ENCODE measurements at places on chromosomes 2 and 18.

DNA sequence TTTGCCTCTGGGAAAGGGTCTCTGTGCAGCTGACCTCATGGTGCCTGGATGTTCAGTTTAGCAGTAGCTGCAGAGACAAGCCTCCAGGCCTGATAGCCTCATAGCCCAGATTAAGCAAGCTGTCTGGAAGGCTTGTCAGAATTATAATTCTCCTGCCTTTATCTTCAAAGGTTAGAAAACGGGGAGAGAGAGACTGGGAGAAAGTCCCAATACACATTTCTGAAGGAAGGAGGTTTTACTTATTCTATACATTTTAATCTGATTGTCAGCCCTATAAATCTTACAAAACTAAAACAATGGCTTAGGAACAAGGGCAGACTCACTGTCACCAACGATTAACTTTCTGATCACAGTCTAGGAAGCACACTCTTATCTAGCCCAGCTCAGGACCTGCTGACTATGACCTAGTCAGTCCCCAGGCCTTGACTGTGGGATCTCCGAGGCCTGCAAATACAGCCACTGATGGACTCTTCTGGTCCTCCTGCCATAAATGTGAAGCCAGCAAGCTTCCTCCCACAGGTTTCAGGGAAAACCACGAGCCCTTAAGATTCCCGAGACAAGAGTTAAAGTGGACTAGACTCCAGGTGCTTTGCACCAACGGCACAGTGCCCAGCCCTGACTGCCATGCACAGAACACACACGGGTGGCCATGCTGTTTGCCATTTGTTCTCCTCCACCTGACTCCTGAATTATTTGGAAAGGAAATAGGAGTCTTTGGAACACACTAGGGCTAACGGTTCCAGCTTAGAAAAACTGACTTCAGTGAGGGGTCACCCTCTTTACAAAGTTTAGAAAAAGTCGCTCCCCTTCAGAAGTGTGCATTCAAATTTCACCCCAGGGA, 111.4 kb upstream of the SMAD7 start:
- no peak for DNase-seq

DNA sequence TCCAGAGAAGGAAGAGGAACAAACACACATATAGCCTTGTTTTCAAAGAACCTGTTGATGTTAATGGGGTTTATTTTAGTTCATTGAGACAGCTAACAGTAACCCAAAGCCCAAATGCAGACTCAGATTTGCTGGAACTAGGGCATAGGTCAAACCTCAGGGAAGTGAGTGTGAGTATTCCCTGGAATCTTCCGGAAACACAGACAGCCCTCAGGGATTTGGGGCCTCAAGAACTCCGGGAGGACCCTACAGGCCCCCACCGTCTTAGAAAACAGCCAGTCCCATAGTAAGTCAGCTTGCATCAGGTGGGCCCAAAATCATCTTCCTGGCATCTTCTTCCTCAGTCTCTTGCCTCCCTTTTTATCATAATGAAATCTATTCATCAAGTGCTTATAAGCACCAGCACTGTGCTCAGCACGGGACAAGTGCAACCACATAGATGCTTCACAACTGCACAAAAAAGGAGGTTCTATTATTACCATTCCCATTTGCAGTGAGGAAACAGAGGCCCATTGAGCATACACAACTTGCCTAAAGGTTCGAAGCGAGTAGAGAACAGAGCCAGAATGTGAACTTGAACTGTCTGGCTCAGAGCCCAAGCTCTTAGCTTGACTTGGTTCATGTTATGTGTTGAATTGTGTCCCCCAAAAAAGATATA, 50.2 kb upstream of the BCL11A start:
- DNase-seq = no peak

- no peak for DNase-seq
These were observed 39.5 kb downstream of the TMEM247 start for GRCh38 chr2:46518861-46519260.

DNA sequence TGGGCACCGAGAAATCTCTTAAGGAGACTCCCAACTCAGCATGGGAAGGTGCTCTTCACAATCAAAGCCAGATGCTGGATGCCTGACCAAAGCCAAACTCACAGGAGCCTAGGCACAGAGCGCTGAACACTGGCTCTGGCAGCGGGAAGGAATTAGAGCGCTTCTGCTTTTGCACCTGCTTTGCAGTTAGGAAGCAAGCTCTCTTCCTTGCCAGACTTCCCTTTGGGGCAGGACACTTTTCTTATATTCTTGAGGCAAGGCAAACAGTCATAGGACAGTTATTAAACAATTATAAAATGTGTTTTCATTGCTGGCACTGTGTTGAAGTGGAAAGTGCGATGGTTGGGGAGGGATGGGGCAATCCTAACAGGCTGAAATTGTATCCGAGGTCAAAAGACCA, 79.6 kb upstream of the DNMT3A start:
- DNase-seq = no peak

GRCh38 chr2:20582600-20583221, 68.2 kb downstream of the HS1BP3 start:
- no peak for DNase-seq

DNA sequence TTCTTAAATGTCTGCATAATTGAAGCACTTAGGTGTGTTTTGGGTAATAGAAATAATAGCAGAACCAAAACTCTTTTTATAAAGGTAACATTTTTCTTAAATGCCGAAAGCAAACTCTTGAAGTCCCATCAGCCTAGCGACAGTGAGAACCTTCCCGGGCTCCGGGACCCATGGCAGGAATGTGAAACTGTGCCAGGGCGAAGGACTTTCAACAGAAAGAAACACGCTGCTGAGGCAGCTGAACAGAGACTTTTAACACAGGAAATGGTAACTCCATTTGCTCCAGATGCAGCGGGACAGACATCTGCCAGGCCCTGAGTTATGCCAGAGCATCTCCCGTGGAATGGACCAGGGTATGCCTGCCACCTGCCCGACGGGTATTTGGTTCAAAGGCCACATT, 34.3 kb downstream of the SALL3 start:
- no peak for DNase-seq

DNA sequence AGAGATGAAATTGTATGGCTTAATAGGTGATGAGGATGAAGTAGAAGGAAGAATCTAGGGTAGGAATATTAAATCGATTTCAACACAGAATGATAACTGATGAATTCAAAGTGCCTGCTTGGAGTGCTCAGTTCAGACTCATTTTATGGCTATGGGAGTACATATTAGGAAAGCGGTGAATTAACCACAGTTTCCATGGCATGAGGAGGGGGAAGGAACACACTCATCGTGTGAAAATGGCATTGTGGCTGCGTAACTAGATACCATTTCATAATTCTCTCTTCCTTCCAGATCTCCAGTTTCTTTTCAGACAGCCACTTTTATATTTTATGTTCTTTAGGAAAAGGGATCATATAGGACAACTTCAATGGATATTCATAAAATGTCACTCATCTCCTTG, 232.3 kb upstream of the KCNJ3 start:
- no peak for DNase-seq

GRCh38 chr2:118849226-118850167, 2.0 kb upstream of the EN1 start:
- no peak for DNase-seq

GRCh38 chr2:37875403-37875906, 49.6 kb upstream of the RMDN2 start:
- DNase-seq = no peak

- DNase-seq = peak; percentile 1
These were observed 62.8 kb downstream of the NBEAL1 start for GRCh38 chr2:203077451-203077850.

GRCh38 chr2:205047273-205047839, 502.1 kb downstream of the PARD3B start:
- DNase-seq = no peak

- DNase-seq = no peak
These were observed 29.6 kb upstream of the ATL2 start for GRCh38 chr2:38406597-38407110.

GRCh38 chr2:46954951-46955571, 39.5 kb upstream of the MCFD2 start:
- DNase-seq = peak; percentile 33

GRCh38 chr2:233838726-233839446, 15.4 kb downstream of the HJURP start:
- no peak for DNase-seq

DNA sequence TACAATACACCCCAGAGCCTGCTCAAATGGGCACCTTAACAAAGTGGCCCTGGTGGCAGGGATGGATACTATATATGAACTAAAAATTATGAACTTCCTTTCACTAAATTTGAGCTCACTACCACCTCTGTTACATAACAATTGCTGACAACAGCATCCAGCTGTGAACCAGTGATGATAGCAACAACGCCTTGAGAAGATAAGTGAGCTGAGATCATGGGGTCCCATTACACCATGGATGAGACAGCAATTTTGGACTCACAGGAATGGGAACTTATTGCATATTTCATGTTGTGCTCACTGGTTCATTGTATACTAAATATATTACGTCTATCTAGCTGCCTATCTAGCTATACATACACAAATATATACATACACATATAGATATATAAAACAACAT, 16.9 kb upstream of the ALMS1 start:
- DNase-seq = no peak

DNA sequence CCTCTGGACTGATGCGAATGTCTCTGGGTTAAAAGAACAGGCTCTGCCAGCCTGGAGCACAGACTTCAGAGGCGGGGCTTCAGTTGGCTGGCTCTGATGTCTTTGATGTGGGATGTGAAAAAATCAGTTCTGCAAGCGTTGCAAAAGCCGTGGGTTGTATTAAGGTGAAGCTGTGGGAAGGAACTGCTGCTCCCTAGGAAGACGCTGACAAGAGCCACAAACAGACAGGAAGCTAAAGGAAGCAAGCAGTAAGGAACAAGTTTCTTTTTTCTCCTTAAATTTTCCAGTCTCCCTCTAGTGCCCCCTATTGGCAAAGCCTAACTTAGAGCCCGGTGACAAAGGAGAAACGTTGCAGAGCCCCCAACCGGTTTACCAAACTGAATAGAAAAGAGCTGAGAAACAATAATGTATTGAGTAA, 239.0 kb downstream of the CCDC178 start:
- DNase-seq = no peak

GRCh38 chr2:176150584-176151441, 537 bp upstream of the HOXD4 start:
- DNase-seq = no peak

DNA sequence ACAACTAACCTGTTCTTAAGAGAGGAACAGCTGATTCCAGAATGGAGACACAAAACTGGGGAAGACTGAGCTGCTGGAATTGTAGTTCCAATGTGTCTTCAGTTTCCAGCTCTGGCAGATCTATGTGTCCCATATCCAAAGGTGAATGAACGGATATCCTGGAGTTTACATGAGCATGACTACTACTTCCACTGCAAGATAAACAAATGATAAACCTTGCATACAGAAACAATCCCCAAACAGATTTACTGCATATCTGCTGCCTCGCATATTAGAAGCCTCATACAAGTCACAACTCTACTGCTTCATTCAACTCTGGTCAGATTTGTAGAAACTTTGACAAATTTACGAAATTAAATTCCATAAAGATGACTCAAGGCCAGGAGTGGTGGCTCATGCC, 15.0 kb downstream of the RTTN start:
- no peak for DNase-seq

- DNase-seq = no peak
These were observed 58.4 kb downstream of the NOL10 start for GRCh38 chr2:10631405-10631804.

GRCh38 chr2:224938651-224939182, 103.6 kb downstream of the DOCK10 start:
- DNase-seq = no peak

DNA sequence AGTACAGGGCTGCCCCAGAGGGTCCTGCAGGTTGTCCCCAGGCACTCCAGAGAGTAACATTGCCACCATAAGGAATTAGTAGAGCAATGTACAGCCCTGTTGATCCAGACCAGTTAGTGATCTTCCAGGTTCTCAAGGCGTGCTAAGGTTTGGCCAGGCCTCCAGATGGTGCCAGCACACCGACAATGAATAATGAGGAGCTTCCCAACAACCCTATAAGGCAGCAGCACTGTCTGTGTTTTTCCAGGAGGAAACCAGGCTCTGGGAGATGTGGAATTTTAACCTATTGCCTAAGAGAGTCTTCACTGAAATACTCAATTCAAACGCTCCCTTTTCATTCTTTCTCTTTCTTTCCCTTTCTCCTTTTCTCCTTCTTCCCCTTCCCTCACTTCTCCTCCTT, 122.1 kb downstream of the MGAT5 start:
- no peak for DNase-seq

GRCh38 chr18:55998071-55998522, 410.1 kb upstream of the TCF4 start:
- DNase-seq = peak; percentile 63

DNA sequence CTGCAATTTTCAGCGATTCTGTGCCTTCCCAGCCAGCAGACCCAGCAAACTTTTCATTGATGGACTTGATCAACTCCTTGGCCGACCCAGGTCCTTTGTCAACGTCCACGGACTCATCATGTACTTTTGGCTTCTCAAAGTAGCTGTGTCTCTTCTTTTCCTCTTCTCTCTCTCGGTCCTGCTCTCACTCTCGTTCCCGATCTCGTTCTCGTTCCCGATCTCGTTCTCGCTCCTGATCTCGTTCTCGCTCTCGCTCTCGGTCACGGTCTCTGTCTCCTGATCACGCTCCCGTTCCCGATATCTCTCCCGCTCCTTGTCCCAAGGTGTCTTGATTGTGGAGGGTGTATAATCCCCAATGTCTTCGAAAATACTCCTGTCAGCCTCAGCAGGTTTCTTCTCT, 219.5 kb upstream of the FANCL start:
- DNase-seq = no peak

GRCh38 chr2:189131991-189132390, 47.6 kb downstream of the COL5A2 start:
- no peak for DNase-seq

- DNase-seq = peak; percentile 61
These were observed 463.2 kb downstream of the THSD7B start for GRCh38 chr2:137228566-137228965.

GRCh38 chr18:79778291-79778791, 19.4 kb upstream of the KCNG2 start:
- DNase-seq = no peak

DNA sequence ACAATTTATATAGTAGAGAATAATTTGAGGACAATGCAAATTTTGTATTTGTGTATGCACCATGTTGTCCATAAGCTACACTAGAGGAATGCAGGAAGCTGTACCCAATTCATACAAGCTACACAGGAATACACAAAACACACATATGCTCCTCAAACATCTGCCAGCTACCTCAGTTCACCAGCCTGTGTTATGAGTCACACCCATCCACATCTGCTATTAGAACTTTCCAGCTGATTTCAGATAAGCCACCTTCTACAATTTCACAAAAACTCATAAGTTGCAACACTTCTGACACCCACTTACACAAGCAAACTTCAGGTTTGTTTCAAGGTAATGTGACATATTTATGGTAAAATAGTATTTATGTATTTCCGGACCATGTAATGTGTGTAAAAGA, 438.9 kb downstream of the SATB2 start:
- DNase-seq = peak; percentile 3

DNA sequence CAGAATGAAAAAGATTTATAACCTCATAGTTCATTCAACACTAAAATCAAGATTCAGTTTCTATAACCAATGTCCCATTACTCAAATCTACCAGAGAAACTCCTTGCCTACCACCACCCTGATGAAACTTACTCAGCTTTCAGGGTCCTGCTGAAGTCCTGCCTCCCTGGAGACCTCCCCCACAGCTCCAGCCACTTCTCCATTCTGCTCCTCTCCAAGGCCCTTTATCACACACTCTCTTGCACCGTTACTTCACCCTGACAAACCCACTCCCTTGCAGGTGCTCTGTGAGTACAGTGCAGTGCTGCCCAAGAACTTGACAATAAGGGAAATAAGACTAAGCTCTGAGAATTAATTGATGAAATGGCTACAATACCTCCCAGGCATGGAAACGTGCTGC, 83.5 kb upstream of the CDCA7 start:
- DNase-seq = no peak

GRCh38 chr2:12032975-12033374, 286.5 kb downstream of the LPIN1 start:
- DNase-seq = peak; percentile 14
